Natural killer cell (primary cell): ENCODE measurements at places on chromosomes 13 and 19.

DNA sequence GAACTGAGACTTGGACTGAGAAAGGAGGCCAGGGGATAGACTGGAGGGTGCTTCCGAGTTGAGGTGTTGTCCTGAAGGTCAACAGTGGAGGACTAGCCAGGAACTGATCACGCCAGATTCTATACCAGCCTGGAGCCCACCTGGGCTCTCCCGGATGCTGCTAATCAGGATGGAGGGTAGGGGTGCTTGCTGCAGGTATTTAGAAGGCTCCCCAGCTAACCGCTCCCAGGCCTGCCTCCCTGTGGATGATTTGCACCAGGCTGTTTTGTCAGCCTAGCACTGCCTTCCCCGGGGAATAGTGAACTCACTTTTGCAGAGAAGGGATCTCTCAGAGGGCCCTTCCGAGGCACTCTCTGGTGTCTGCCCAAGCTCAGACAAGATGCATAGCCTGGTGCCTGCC is 60.5 kb upstream of the KCTD15 start:
- no peak for DNase-seq

GRCh38 chr13:99614465-99614885 is 113.2 kb downstream of the TM9SF2 start:
- no peak for DNase-seq

- DNase-seq: no peak
Observed at GRCh38 chr13:31982540-31982939, 49.0 kb upstream of the FRY start.

GRCh38 chr13:49450105-49450819 is 6.2 kb downstream of the SETDB2 start:
- no peak for DNase-seq

DNA sequence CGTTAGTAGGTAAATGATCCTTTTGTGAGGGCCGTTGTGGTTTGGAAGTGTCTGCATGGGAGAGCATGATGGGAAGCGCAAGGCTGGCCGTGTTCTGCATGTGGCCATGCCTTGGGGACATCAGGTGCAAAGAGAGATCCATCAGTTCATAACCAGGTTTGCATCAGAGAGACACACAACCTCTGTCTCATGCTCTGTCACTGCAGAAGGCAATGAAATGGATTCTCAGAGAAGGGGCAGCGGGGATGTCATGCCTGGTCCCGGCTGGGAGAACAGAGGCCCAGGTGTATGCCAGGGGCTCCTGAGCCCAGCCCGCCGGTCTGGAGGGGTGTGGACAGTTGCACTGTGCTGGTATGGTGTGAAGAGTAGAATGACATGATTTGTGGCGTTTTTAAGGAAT is 60.2 kb downstream of the GGACT start:
- DNase-seq: no peak

DNA sequence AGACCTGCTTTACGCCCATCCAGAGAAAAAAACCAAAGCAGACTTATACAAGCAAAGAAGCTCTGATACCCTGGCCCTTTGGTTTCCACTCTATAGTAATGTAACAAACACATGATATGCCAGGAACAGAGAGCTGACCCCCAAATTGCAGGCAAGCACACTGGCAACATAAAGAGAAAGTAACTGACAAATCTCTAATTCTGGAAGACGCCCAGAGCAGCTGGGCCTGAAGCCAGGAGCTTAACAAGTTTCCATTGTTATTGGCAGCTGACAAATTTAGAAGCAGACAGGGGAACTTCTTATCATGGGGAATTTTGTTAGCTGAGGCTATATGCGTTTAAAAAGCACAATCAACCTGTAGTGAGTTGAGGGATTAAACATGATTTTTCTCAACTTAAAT is 158.0 kb downstream of the DLEU7 start:
- no peak for DNase-seq

- DNase-seq: no peak
Observed at GRCh38 chr19:46587861-46588260, 13.3 kb upstream of the CALM3 start.
